HFFc6 (cell line): ENCODE measurements at places on chromosomes 13 and 19. TPM values are rescaled to one million over a fixed set of nuclear protein-coding genes. Genes with fewer than 3 reads are reported as not detected.

GRCh38 chr19:48618278-48618915 is 581 bp downstream of the RPL18 start:
- no peak for DNase-seq
- H3K36me3 ChIP-seq, result peaks cover 48% of the 10 kb centered on the region
- H3K4me3 ChIP-seq, result peak overlapping the region; percentile 94
- peaks cover 38% of the 10 kb centered on the region for H3K4me1 ChIP-seq
- peaks cover 20% of the 10 kb centered on the region for H3K27me3 ChIP-seq

Gene HNRNPA1L2
- 2.6 to 5.5 TPM (median 4.0 TPM) in 3 replicates for total RNA-seq

- no peak overlapping the region for H3K4me3 ChIP-seq
- no peak overlapping the region for H3K27ac ChIP-seq
- H3K36me3 ChIP-seq, result peaks cover 6% of the 10 kb centered on the region; the same call in 1 of the 2 replicates
- no peaks in the 10 kb centered on the region for H3K27me3 ChIP-seq
- DNase-seq, result no peak
These were observed 227.4 kb downstream of the LHFPL6 start for GRCh38 chr13:39375601-39376000.

Gene IGFL4
- total RNA-seq, result not detected in 3 replicates

- DNase-seq, result no peak
- no peak overlapping the region for H3K27ac ChIP-seq
- H3K4me1 ChIP-seq, result no peaks in the 10 kb centered on the region
- peaks cover 4% of the 10 kb centered on the region for H3K27me3 ChIP-seq
- H3K36me3 ChIP-seq, result no peaks in the 10 kb centered on the region
These were observed 7.5 kb upstream of the SLC39A3 start for GRCh38 chr19:2747349-2747748.

DNA sequence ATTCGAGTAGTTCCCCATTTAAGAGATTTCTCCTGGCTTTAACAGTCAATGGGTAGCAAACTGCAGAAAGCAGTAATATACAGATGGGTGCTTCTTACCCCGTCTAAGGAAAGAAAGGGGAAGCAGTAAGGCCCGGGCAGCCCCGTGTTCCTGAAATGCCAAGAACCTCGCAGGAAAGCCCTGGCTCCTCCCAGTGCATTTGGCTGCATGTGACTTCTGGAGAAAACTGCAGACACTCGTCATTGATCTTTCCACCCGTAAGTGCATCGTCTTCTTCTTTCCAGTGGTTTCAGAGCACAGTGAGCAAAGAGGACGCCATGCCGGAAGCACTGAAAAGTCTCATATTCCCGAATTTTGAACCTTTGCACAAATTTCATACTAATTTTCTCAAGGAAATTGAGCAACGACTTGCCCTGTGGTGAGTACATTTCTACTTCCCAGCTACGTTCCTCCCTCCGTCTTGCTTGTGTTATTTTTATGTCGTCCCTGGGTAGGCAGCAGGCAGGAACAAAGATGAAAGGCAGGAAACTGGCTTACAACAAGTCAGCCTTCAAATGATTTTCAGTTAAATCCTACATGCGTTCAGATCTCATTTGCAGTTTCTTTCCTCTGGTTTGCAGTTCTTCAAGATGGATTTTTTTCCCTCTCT is 165.2 kb downstream of the STK24 start:
- H3K27me3 ChIP-seq, result peaks cover 5% of the 10 kb centered on the region; the same call in 1 of the 2 replicates
- H3K4me1 ChIP-seq, result peaks cover 1% of the 10 kb centered on the region; the same call in 1 of the 2 replicates
- H3K36me3 ChIP-seq, result peaks cover 63% of the 10 kb centered on the region

GRCh38 chr19:34578751-34579150 is 97.2 kb downstream of the WTIP start:
- H3K36me3 ChIP-seq, result no peaks in the 10 kb centered on the region
- H3K4me1 ChIP-seq, result peaks cover 6% of the 10 kb centered on the region
- no peak overlapping the region for H3K4me3 ChIP-seq

DNA sequence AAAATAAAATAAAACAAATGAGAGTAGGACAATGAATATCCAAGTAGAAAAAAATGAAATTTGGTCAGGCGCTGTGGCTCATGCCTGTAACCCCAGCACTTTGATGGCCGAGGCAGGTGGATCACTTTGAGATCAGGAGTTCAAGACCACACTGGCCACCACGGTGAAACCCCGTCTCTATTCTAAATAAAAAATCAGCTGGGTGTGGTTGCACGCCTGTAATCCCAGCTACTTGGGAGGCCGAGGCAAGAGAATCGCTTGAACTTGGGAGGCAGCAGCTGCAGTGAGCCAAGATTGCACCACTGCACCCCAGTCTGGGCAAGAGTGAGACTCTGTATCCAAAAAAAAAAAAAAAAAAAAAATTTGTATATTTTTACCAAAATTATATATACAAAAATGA is 18.2 kb upstream of the ZMYM5 start:
- H3K27me3 ChIP-seq, result peaks cover 7% of the 10 kb centered on the region; the same call in 1 of the 2 replicates
- H3K36me3 ChIP-seq, result peaks cover 5% of the 10 kb centered on the region; the same call in 1 of the 2 replicates
- peaks cover 5% of the 10 kb centered on the region; the same call in 1 of the 2 replicates for H3K4me1 ChIP-seq
- H3K27ac ChIP-seq, result no peak overlapping the region
- no peak overlapping the region for H3K4me3 ChIP-seq

DNA sequence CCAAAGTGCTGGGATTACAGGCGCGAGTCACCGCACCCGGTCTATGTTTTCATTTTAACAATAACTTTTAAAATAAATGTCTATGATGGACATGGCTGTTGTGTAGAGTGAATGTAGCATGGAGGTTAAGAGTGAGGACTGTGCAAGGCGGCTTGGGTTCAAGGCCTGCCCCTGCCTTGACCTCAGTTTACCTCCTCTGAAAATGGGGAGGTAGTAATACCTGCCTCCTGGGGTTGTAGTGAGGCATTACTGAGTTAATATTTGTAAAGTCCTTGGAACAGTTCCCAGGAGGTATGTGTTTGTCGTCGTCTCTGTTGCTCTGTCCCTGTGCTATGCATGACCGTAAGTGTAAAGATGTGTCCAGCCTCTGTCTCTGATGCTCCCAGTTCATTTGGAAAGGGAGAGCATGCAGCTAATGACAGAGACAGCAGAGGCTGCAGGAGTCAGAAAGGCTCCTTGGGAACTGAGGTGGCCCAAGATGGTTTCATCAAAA is 9.4 kb downstream of the GARRE1 start:
- no peaks in the 10 kb centered on the region; the same call in 1 of the 2 replicates for H3K27me3 ChIP-seq
- peak overlapping the region; percentile 55; the same call in 1 of the 2 replicates for H3K27ac ChIP-seq
- H3K36me3 ChIP-seq, result peaks cover 27% of the 10 kb centered on the region
- no peak overlapping the region for H3K4me3 ChIP-seq

GRCh38 chr19:50922317-50922853 is 11.2 kb upstream of the KLK4 start:
- H3K36me3 ChIP-seq, result no peaks in the 10 kb centered on the region
- H3K27ac ChIP-seq, result no peak overlapping the region
- peak; percentile 55 for DNase-seq
- peaks cover 25% of the 10 kb centered on the region for H3K27me3 ChIP-seq

Gene CEACAM3
- not detected in 2 replicates for total RNA-seq

Gene GRIK5
- 0.07 TPM in 1 of 3 replicates, not detected in the others for total RNA-seq

- peak overlapping the region; percentile 75 for H3K27ac ChIP-seq
- no peaks in the 10 kb centered on the region for H3K27me3 ChIP-seq
- H3K36me3 ChIP-seq, result peaks cover 15% of the 10 kb centered on the region
- DNase-seq, result peak; percentile 62
These were observed 94.7 kb downstream of the MIPEP start for GRCh38 chr13:23794267-23795161.

GRCh38 chr13:108795841-108796240 is 166.4 kb downstream of the MYO16 start:
- no peaks in the 10 kb centered on the region for H3K4me1 ChIP-seq
- no peaks in the 10 kb centered on the region for H3K27me3 ChIP-seq
- H3K36me3 ChIP-seq, result no peaks in the 10 kb centered on the region
- no peak for DNase-seq
